NCI-H2171 treated with DMSO at 0.1 percent for 48 hours (cell line): ENCODE measurements at places on chromosomes 13 and 19.

GRCh38 chr13:97600458-97601075 is 166.6 kb downstream of the RAP2A start:
- DNase-seq = no peak

DNA sequence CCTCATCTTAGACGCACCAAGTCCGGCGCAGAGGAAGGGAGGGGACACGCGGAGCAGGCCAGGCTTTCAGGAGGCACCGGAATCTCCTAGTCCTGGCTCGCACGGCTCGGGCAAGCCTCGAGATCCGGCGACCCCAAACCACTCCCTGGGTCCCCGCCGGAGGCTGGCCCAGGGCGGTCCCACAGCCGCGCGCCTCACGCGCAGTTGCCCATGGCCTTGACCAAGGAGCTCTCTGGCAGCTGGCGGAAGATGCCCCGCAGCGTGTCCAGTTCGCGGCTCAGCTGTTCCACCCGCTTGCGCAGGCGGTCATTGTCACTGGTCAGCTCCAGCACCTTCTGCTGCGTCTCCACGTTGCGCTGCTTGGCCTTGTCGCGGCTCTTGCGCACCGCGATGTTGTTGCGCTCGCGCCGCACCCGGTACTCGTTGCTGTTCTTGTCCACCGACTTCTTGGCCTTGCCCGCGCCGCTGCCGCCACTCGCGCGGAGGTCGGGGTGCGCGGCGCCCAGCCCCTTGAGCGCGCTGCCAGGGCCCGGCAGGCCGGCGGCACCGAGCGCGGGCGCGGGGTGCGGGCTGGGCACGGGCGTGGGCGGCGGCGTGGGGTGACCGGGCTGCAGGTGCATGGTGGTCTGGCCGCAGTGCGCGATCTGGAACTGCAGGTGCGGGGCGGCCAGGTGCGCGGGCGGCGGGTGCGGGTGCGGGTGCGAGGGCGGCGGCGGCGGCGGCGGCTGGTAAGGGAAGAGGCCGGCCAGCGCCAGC is 1.0 kb downstream of the CEBPA start:
- no peak for DNase-seq

DNA sequence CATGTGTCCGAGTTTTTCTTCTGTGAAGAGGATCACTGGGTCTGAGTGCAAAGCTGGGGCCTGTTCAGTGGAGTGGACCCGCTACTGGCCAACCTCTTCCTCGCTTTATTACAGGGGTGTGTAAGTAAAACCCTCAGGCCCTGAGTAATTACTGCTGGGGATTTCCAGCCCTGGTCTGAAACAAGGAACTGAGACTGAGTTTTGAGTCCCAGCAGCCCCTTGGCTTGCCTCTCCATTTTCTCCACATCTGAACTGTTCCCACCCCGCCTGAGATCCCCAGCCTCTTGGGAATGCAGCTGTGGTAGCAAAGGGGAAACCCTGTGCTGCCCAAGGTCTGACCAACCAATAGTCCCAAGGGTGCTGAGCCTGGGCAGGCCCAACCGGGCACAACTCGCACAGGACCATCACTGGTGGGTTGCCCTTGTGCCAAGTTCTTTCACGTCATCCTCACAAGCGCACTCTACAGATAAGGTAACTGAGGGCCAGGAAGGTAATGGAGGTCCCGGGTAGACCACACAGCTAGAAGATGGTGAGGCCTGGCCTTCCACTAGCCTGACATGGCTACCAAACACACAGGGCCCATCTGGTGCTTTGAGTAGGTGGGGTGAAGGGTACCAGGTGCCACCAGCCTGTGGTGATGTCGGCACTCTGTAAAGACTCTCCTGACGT is 13.7 kb upstream of the SLC35E1 start:
- no peak for DNase-seq

GRCh38 chr19:8396563-8397203 is 6.5 kb downstream of the RAB11B start:
- DNase-seq = no peak

DNA sequence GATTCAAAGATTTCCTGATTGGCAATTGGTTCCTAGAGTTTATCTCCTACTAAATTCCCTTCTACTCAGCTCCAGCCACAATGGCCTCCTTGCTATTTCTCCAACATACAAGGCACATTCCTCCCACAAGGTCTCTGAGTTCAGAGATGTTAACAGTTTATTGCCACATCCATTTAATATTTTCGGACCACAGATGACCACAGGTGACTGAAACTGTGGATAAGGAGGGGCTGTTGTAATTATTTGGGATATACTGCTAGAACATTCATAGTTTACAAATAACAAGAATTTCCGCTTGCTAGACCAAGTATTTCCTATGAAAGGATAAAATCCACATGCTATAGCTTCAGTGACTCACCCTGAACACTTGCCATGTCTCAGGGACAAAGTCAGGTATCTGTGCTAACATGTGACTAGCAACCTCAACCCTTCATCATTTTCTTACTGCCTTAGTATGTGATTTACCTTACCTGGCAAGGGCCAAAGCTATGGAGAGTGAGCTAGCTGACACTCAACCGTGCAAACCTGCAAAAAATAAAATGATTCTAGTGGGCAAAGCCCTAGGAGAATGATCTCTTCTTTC is 117.7 kb downstream of the TBC1D4 start:
- DNase-seq = no peak

DNA sequence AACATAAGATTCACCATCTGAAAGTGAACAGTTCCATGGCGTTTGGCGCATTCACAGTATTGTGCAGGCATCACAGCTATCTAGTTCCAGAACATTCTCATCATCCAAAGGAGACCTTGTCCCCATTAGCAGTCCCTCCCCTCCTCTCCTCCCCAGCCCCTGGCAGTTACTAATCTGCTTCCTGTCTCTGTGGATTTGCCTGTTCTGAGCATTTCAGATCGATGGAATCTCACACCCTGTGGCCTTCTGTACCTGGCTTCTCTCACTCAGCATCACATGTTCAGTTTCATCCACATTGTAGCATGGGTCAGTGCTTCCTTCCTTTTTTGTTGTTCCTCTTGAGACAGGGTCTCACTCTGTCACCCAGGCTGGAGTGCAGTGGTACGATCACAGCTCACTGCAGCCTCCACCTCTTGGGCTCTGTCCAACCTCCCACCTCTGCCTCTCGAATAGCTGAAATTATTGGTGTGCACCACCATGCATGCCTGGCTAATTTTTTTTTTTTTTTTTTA is 34.6 kb downstream of the CRTC1 start:
- no peak for DNase-seq

- DNase-seq = peak; percentile 58
These were observed 17.6 kb downstream of the LIG1 start for GRCh38 chr19:48152551-48152950.

- DNase-seq = no peak
These were observed 23.0 kb upstream of the ATP1A3 start for GRCh38 chr19:42017040-42017439.

DNA sequence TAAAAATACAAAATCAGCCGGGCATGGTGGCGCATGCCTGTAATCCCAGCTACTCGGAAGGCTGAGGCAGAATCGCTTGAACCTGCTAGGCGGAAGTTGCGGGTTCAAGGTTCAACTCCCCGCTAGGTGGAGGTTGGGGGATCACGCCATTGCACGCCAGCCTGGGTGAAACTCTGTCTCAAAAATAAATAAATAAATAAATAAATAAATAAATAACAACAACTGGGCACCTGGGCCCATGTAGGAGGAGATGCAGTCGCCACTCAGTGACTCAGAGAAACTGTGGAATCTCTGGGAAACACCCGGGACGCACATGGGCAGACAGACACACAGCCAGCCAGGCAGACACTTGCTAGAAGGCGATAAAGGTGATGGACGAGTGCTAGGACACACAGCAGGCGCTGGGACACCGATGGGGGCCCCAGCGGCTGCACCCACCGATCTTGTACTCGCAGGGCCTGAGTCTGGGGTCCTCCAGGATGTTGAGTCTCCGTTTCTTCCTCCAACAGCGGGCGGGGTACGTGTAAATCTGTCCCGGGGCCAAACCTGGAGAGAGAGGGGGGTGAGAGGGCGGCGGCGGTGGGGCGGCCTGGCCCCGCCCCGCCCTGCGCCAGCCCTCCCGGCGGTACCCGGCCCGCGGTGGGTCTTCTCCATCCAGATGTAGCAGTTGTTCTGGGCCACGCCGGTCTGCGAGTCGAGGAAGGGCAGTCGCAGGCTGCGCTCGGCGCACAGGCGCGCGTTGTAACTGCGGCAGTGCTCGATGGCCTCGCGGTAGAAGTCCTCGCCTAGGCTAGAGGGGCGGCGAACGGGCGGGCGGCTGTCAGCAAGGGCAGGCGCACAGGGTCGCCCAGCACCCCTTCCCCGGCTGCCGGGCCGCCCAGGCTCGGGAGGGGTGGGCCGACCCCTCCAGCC is 1.8 kb downstream of the DPF1 start:
- DNase-seq = no peak

DNA sequence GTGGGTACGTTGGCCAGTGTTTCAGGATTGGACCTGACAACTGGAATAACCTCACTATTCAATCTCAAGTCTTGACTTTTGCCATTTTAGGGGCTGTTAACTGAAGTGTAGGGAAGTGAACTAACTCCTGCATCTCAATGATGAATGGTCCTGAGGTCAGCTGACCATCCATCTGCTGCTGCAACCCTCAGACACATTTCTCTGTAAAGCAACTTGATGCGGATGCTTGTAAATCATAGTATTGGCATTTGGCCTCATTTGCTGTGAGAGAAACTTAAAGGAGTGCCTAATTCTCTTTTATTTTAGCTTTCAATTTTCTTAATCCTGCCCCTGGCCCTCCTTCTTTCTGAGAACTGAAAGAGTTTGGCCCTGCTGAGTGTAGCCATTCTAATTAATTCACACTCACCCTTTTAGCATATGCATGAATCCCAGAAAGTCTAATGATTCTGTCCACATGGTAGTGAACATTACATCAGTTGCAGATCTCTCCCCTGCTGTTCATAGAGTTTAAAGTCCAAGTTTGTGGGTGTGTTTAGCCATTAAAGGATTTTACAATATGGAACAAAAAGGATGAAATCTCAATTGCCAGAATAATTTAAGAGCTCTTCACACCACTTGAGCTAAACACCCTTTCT is 1531.4 kb upstream of the SLC10A2 start:
- DNase-seq = no peak

DNA sequence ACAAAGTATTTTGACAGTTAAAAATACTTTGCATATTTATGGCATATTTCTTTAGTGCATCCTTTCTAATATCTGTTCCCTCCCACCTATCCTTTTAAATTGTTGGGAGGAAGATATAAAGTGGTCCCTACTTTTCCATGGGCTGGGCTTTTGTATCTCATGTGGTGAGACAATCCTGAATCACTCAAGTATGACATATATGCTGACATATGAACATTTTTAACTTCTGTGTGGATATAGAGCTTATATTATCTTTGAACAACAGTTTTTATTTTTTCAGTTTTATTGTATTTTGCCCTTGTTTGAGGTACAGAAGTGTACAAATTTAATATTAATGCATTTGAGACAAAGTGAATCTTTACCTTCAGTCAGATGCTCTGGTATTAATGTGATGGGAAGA is 3.4 kb downstream of the ZMYM2 start:
- no peak for DNase-seq

GRCh38 chr13:113646921-113647340 is 11.1 kb downstream of the ATP4B start:
- no peak for DNase-seq

GRCh38 chr13:43546251-43546650 is 240.5 kb downstream of the ENOX1 start:
- DNase-seq = no peak

- DNase-seq = no peak
These were observed 17.3 kb upstream of the KDM4B start for GRCh38 chr19:4951656-4952055.

DNA sequence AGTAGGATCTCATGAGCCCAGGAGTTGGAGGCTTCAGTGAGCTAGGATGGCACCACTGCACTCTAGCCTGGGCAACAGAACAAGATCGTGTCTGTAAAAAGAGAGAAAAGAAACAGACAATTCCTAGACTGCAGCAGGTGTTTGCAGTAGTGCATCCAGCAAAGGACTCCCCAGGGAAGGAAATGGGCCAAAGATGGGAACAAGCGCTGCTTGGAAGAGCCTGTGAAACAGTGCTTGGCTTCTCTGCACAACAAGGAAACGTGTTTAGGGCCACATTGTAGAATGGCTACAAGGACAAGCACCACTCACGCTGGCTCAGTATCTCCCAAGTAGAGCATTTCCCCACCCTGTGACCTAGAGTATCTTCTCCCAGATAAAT is 35.5 kb upstream of the LDLR start:
- no peak for DNase-seq

DNA sequence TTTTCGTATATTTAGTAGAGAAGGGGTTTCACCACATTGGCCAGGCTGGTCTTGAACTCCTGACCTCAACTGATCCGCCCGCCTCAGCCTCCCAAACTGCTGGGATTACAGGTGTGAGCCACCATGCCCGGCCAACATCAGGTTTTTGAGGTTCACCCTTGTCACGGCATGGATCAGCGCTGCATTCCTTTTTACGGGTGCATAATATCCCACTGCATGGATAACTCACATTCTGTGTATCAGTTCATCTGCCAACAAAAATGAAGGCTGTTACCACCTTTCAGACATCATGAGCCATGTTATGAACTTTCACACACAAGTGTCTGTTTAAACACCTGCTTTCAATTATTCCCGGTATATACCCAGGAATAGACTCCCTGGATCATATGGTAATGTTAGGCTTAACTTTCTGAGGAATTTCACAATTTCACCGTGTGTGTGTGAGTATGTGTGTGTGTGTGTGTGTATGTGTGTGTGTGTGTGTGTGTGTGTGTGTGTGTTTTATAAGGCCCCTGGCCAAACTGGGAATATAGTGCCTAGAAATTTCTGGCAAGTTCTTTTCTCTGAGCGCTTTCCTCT is 52.2 kb downstream of the AP1M1 start:
- no peak for DNase-seq

DNA sequence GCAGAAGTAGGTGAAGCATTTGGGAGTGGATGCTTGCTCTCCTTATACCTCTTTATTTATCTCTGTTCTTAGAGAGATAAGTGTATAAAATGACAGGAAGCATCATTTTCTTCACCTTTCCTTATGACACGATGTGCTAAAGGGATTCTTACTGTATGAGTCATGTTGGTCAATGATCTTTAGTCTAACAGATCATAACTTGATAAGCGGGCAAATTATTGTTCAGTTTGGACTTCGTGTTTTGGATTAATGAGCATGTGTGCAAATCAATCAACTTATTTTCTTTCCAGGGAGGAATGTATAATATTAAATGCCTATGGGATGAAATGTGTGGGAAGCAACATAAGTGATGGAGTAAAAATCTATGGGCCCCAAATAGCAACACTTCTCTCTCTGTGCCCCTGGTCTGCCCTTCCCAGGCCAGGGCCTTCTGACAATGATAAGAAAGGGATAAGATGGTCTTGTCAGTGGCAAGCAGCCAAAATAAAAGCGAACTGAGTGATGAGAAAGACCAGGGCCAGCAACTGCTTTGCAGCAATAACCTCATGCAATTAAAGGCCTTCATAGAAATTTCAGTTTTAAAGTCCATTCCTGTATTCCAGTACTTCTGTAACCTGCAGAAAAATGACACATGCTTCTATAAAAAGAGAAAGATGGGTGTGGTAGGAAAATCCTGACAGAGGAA is 61.4 kb downstream of the SLC10A2 start:
- no peak for DNase-seq

- DNase-seq = no peak
These were observed 4.1 kb downstream of the PGLYRP1 start for GRCh38 chr19:46018729-46019251.

GRCh38 chr19:41920882-41921576 is 7.2 kb downstream of the ERFL start:
- DNase-seq = no peak

GRCh38 chr19:4400135-4400936 is at the start of gene SH3GL1:
Gene SH3GL1, minus strand, starts transcription at chr19:4400547. Its CDS starts 179 bp downstream, at chr19:4400368.
- peak; percentile 95 for DNase-seq

- DNase-seq = no peak
These were observed 7.4 kb upstream of the LSR start for GRCh38 chr19:35241417-35241816.

- DNase-seq = peak; percentile 95
These were observed at the start of gene MYH14 for GRCh38 chr19:50203281-50204080. Gene MYH14, plus strand, starts transcription at chr19:50203622. Its CDS starts 6,744 bp downstream, at chr19:50210366.
